ENCODE measurements at places on chromosomes 7 and 10. TPM values are rescaled to one million over a fixed set of nuclear protein-coding genes. Genes with fewer than 3 reads are reported as not detected.

- DNase-seq: no peak
These were observed 124.7 kb downstream of the CNOT4 start for GRCh38 chr7:135385209-135385608.

DNA sequence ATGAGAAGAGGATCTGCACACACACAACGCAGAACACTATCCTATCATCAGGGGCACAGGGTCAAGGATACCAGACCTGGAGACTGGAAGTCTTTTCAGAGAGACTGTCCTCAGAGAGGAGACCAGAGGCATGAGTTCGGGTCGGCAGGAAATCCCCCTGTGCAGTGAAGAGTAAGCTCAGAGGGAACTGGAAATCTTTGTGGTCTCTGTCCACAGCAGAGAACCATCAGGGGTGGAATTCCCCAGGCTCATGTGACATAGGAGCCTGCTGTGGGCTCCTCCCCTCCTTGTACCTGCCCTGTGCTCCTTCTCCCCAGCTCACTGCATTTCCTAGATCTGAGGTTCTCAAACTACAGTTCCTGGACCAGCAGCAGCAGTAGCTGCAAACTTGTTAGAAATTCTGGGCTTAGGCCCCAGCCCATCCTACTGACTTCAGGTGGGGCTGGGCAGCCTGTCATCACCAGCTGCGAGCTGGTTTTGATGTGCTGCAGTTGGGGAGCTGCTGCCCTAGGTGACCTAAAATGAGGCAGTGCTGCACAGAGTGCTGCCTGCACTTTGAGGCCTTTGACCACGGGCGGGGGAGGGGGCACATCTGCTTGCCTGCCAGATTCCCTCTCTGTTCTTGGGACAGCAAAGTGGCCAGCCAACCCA, 2.4 kb downstream of the ZMIZ2 start:
- DNase-seq: peak; percentile 67

DNA sequence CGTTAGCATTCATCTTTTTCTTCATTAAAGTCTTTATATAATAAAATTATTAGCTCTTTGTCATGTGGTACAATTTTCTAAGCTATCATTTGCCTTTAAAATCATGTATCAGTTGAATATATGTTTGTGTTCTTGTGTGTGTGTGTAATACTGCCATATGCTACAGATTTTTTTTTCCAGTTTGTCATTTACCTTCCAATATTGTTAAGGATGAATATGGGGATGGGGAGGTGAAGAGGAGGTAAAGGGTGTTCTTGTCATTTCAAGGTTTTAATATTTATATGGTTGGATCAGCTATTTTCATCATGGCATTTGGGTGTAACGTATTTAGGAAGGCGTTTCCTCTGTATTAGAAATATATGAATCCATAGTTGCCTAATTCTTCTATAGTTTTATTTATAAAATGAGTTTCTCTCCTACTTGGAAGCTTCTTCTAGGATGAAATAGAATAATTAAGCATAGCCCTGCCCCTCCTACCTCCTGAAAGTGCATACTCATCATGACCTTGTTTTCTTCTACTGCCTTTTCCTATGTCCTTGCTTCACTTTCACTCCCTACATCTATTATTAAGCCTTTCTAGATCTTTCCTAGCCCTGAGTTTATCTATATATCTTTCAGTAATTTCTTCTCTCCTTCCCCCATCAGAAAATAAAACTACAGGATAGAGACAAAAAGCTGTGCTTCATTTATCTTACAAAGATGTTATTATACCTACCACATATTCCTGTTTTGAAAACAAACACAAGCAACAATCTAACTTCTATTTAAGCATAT, 25.1 kb downstream of the RAB18 start:
- DNase-seq: no peak

GRCh38 chr7:87100326-87100725, 40.9 kb upstream of the ELAPOR2 start:
- DNase-seq: no peak

The NPY gene
- polyA plus RNA-seq: 59.0 TPM

DNA sequence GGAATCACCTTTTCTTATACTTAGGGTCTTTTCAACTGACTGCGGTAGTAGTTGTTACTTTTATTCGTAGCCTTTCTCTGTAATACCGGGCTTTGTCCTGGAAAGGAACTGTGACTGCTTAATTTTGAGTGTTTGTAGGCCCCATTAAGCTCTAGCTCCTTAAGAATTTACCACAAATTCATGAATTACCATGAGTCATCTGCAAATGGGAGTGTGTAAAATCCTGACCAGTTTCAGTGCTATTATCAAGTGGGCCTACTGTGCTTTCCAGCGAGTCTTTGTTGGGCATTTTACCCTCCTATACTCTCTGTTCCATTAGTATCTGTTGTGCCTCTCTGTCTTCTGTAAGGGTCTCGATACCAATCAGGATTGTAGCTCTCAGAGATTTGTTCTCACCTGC, 49.7 kb downstream of the ZMYND11 start:
- DNase-seq: no peak

The PPP1R3C gene
- polyA plus RNA-seq: 39.6 TPM

The COBL gene
- 30.5 TPM for polyA plus RNA-seq

- no peak for DNase-seq
These were observed 493.2 kb upstream of the AUTS2 start for GRCh38 chr7:69105092-69105491.

DNA sequence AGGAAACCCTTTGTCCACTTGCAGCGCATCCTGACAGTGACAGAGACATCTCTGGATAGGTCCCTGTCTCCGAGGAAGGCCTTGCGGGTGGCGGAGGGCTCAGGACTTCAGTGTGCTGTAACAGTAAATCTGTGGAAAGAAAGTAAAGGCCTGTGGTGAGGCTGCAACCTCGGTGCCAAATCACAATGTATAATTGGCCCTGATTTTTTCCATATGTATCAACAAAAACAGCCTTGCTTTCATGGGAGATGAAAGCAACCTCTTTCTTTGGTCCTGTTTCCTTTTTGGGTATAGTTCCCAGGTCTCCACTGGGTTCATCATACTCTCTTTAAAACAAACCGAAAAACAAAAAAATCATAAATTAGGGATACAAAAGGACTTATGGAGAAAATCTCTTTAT, 110.9 kb upstream of the BMPER start:
- DNase-seq: no peak

GRCh38 chr10:31720546-31720945, 208.1 kb downstream of the ARHGAP12 start:
- DNase-seq: no peak

- DNase-seq: peak; percentile 77
These were observed 2.2 kb upstream of the CUEDC2 start for GRCh38 chr10:102434394-102435132.

DNA sequence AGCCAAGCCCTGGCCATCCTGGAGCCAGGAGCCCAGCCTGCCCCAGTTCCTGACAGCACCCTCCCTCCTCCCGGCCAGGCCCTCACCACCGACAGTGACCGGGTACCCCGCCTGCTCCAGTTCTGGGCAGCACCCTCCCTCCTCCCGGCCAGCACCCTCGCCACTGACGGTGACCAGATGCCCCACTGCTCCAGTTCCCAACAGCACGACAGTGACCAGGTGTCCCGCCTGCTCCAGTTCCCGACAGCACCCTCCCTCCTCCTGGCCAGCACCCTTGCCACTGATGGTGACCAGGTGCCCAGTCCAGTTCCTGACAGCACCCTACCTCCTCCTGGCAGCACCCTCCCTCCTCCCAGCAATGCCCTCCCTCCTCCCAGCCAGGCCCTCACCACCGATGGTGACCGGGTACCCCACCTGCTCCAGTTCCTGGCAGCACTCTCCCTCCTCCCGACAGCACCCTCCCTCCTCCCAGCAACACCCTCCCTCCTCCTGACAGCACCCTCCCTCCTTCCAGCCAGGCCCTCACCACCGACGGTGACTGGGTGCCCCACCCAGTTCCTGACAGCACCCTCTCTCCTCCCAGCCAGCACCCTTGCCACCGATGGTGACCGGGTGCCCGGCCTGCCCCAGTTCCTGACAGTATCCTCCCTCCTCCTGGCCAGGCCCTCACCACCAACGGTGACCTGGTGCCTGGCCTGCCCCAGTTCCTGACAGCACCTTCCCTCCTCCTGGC, 40.3 kb downstream of the VIPR2 start:
- DNase-seq: no peak

GRCh38 chr10:126209451-126209850, 178.8 kb downstream of the ADAM12 start:
- no peak for DNase-seq

DNA sequence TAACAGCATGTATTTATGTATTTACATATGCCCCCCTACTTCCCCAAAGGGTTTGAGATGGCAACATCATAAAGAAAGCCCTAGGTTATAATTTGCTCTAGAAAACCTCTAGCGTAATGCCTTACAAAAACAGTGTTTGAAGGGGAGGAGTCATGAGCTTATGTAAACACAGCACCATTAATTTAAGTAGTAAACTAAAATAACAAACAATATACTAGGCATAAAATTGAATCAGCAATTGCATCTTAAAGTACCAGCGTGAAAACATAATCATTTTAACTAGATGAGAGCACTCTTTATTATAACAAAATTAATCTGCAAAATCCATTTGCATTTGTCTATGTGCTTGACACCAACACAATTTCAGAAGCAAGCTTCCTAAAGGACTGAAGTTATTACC, 507.2 kb upstream of the NRP1 start:
- DNase-seq: no peak

The GRM3 gene
- polyA plus RNA-seq: 0.16 TPM

GRCh38 chr7:22486597-22486996, 13.4 kb downstream of the STEAP1B start:
- DNase-seq: no peak

The TAS2R3 gene
- polyA plus RNA-seq: 0.15 TPM

DNA sequence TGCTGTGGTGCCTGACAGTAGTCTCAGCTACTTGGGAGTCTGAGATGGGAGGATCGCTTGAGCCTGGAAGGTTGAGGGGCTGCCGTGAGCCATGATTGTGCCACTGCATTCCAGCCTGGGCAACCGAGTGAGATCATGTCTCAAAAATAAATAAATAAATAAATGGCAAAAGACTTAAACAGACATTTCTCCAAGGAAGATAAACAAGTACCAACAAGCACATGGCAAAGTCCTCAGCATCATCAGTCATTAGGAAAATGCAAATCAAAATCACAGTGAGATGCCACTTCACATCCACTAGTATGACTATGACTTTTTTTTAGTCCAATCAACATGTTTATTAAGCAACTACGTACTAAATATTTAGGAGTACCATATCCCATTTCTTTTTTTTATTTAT, 21.3 kb upstream of the KPNA7 start:
- no peak for DNase-seq

DNA sequence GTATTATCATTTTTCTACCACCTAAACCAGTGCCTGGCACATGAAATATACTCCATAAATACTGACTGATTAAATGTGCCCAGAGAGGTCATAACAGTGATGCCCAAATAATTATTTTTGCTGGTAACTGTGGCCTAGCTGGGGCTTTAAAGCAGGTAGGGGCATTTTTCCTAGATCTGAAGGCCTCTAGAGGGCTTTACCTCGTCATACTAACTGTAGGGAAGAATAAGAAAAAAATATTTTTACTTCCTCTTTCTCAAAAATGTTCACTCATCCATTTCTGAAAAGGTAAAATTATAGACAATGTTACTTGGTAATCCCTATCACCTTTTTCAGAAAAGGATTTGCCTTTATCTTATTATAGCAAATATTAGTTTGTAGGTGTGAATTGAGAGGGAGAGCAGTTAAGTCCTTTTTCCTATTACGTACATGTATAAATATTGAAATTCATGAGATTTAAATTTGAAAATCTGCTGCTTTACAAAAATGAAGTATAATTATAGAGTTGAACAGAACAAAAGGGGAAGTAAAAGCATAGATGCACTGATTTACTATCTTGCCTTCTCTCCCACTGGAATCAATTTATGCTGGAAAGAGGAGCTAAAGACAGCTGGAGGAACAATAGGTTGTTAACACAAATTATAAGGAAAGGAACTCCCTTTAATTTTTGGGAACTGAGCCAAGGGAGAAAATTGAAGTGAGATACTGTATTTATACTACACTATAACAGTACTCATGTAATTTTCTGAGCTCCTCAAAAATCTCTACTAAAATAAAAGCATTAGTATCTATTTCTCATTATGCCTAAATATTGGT, 71.5 kb upstream of the NOBOX start:
- DNase-seq: no peak

The SVOPL gene
- polyA plus RNA-seq: 6.4 TPM

- DNase-seq: no peak
These were observed 7.4 kb downstream of the BTAF1 start for GRCh38 chr10:91930939-91931338.

DNA sequence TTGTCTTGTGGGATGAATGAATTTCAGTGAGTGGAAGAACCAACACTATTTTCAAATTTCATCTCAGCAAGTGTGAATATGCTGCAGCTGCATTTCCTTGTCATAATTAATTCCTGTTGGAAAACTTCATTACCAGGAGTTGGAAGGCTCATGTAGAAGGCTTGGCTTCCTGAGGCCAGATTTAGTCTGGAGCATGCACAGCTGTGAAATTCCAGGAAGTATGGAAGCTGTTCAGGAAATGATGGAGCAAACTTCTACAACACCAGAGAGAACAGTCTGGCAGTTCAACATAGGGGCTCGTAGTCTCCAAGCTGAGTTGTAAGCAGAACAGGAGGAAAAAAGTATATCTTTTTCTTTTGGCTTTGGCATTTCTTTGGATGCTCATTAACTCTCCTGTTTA, 1439.9 kb upstream of the CELF2 start:
- DNase-seq: no peak

The TBX20 gene
- not detected for polyA plus RNA-seq

- DNase-seq: no peak
These were observed 22.3 kb upstream of the NANOS1 start for GRCh38 chr10:119007211-119007574.

DNA sequence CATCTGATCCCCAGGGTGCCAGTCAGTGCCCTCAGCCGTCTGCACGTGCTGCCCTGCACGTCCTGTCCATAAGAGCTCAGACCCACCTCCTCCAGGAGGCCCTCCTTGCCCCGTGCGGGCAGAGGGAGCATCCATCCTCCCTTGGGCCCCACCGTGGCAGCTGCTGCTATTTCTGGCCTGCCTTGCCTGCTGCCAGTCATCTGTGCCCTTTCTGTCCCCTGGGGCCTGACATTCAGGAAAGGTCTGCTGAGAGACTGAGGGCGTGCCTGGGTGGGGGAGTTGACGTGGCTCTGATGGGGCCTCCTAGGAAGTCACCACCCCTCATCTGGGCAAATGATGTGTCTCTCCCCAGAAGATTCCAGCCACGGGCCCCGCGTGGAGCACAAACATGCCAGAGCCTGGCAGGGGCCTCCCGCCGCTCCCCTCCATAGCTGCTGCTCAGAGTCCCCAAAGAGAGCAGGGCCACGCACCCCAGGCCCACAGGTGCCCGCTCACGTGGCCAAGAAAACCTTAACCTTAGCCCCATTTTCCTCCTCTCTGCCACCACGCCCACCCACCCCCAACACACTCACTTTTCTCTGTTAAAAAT, 21.8 kb downstream of the DPYSL4 start:
- no peak for DNase-seq

The HOGA1 gene
- 3.2 TPM for polyA plus RNA-seq

GRCh38 chr7:133609806-133610205, 356.9 kb downstream of the EXOC4 start:
- peak; percentile 62 for DNase-seq

DNA sequence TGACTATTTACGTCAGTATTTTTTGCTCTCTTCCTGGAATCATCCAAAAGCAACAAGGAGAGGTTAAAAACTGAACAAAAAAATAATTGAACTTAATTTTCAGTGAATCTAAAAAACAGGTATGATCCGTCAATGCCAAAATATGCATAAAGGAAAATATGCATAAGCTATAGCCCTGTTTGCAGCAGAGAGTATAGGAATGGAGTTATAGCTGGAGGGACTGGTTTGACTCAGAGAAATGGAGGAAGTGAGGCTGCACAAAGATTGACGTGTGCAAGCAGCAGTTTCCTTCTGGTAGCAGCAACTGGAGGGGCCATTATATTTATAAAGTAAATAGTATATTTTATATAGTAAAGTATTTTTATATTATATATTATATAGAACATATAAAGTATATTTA, 37.1 kb downstream of the GNG11 start:
- no peak for DNase-seq

Data from large intestine (tissue), 12 donors.